Neural crest cell (in vitro differentiated cells): ENCODE measurements at places on chromosomes 16 and 17. TPM values are rescaled to one million over a fixed set of nuclear protein-coding genes. Genes with fewer than 3 reads are reported as not detected.

ACSM2A gene
- total RNA-seq, result not detected in 2 replicates

KREMEN2 gene
- 1.0 TPM in 2 replicates for total RNA-seq

SBK1 gene
- total RNA-seq, result 79.0 and 79.3 TPM in 2 replicates

SMPD3 gene
- 3.2 and 3.8 TPM in 2 replicates for total RNA-seq

TLCD2 gene
- total RNA-seq, result 1.1 TPM in 2 replicates

STX8 gene
- 56.6 and 59.9 TPM in 2 replicates for total RNA-seq

- H3K36me3 ChIP-seq, result no peaks in the 10 kb centered on the region
- H3K4me1 ChIP-seq, result peaks cover 27% of the 10 kb centered on the region
- H3K27me3 ChIP-seq, result peaks cover 5% of the 10 kb centered on the region
- no peak overlapping the region for H3K27ac ChIP-seq
- DNase-seq, result peak; percentile 29
These were observed 12.2 kb upstream of the TERF2 start for GRCh38 chr16:69397821-69398521.

- no peaks in the 10 kb centered on the region for H3K36me3 ChIP-seq
- peaks cover 8% of the 10 kb centered on the region for H3K27me3 ChIP-seq
- no peaks in the 10 kb centered on the region for H3K4me1 ChIP-seq
- no peak overlapping the region for H3K4me3 ChIP-seq
- no peak overlapping the region for H3K27ac ChIP-seq
These were observed 102.2 kb upstream of the LHX1 start for GRCh38 chr17:36835036-36835435.

DNA sequence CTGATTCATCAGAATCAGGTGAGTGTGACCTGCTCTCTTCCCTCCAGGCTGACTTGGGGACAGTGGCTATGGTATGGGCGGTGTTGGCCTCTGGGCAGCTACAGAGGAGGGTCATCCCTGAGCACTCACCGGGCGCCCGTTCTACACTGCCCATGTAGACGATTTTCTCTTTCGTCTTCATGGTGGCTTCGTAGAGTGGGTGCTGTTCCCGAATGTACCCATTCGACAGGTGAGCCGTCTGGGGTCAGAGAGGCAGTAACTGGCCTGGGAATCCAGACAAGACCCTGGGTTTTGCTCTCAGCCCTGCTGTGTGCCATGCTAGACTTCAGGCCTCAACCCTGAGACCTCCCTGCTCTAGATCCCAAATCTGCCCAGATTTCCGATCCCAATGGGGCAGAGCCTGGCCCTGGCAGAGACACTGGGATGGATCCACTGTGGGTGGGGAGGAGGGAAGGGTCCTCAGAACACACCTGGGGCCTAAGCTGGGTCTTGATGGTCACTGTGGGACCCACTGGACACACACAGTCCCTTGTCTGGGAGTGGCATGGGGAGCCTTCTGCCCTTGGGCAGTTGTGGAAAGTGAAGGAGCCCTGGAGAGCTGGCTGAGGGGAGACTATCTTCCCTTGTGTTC is 13.2 kb downstream of the USP6 start:
- H3K27me3 ChIP-seq, result peaks cover 3% of the 10 kb centered on the region
- H3K36me3 ChIP-seq, result no peaks in the 10 kb centered on the region
- no peaks in the 10 kb centered on the region for H3K4me1 ChIP-seq

GRCh38 chr17:17892731-17893130 is 55.9 kb upstream of the SREBF1 start:
- peaks cover 6% of the 10 kb centered on the region for H3K36me3 ChIP-seq
- H3K4me1 ChIP-seq, result peaks cover 28% of the 10 kb centered on the region
- no peak overlapping the region for H3K4me3 ChIP-seq
- DNase-seq, result no peak

DNA sequence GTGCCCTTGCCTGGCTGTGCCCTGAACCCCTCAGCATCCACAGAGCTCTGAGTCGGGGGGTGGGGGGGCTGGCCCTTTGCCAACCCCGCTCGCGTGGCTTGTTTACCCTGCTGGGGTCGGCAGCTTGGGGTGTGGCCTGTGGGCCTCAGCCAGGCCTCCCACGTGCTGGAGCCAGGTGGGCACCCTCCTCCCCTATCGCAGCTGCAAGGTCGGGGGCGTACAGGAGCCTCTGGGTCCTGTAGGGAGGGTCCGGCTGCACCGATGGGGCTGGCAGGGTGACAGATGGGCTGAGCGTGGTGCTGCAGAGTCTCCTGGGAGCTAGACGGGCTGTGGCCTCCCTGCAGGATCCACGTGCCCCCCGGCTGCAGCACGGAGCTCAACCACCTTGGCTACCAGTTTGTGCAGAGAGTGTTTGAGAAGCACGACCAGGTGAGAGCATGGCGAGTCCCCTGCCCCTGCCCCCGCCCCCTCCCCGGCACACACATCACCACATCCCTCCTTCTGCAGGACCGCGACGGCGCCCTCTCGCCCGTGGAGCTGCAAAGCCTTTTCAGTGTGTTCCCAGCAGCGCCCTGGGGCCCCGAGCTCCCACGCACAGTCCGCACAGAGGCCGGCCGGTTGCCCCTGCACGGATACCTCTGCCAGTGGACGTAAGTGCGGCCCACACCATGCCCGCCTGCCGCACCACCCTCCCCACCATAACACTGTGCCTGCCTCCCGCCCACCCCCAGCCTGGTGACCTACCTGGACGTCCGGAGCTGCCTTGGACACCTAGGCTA is 3.6 kb downstream of the RHOT2 start:
- H3K36me3 ChIP-seq, result no peaks in the 10 kb centered on the region
- DNase-seq, result no peak
- peaks cover 9% of the 10 kb centered on the region for H3K27me3 ChIP-seq
- no peak overlapping the region for H3K27ac ChIP-seq

DNA sequence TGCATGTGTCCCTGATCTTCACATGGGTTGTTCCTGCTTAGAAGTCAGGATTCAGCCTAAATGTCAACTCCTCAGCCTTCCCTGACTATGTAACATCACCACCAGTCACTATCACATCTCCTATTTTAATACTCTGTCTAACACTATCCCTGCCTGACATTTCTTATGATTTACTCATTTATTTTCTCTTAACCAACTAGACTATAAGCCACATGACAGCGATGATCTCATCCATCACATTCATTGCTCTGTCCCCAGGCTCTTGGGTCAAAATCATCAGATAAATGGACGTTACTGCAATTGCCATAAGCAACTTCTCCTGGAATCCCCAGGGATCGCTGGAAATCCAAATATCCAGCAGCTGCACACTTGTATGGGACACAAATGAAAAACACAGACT is 15.7 kb downstream of the CDRT4 start:
- no peaks in the 10 kb centered on the region for H3K27me3 ChIP-seq
- peaks cover 29% of the 10 kb centered on the region for H3K4me1 ChIP-seq
- H3K4me3 ChIP-seq, result no peak overlapping the region
- DNase-seq, result no peak
- no peak overlapping the region for H3K27ac ChIP-seq

- DNase-seq, result no peak
- peak overlapping the region; percentile 78 for H3K4me3 ChIP-seq
- no peak overlapping the region for H3K27ac ChIP-seq
- no peaks in the 10 kb centered on the region for H3K36me3 ChIP-seq
These were observed 1.9 kb downstream of the ACSF3 start for GRCh38 chr16:89095491-89095951.

DNA sequence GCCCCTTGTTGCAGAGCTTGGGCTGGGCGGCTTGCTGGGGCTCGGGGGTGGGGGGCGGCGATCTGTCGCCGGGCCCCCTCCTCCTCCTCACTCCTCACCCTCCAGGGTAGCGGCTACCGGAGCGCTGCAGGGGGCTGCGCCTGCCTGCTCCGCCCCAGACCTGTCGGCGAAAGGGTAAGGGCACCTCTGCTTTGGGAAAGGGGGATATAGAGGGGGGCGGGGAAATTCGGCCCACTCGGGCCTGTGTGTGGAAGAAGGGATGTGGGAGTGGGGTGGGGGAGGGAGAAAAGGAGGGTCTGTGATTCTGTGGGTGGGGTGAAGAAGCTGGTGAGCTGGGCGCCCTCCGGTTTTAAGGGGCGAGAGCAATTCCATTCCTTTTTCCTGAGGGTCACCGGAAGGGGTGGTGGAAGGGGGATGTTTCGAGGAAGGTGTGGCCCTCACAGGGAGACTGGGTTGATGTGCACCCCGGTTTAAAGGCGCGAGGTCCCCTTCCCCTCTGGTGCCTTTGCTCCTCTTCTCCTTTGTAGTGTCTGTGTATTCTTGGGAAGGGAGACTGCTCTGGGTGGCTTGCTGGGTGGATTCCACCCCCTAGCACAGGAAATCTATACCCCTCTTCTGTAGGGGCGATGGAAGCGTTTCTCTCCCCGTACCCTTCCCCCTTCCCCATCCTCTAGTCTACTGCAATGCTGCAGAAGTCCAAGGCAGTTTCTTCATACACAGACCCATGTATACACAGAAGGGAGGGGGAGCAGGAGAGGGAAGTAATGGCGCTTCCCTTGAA is 878 bp downstream of the TAOK1 start:
- H3K4me1 ChIP-seq, result peaks cover 39% of the 10 kb centered on the region
- peak; percentile 6 for DNase-seq
- no peaks in the 10 kb centered on the region for H3K27me3 ChIP-seq
- no peaks in the 10 kb centered on the region for H3K36me3 ChIP-seq
- peak overlapping the region; percentile 99 for H3K4me3 ChIP-seq

- DNase-seq, result peak; percentile 52
- peak overlapping the region; percentile 97 for H3K4me3 ChIP-seq
- H3K36me3 ChIP-seq, result peaks cover 3% of the 10 kb centered on the region
- peak overlapping the region; percentile 98 for H3K27ac ChIP-seq
- H3K4me1 ChIP-seq, result peaks cover 58% of the 10 kb centered on the region
- peaks cover 40% of the 10 kb centered on the region for H3K27me3 ChIP-seq
These were observed 1.1 kb downstream of the ZNF423 start for GRCh38 chr16:49854796-49855203.

DNA sequence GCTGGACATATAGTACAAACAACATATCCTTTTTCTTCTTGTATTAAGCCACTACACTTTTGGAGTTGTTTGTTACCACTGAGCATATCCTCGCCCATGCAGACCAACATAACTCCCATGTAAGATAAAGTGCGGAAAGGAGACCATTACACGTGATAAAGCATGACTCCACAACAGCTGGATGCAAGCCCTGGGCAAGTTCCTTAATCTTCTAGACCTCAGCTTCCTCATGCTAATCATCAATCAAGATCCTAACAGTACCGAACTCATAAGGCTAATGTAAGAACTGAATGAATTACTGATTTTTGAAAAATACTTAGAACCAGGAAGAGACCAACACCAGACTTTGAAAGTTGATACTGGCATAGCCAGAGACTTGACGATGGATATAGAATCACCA is 47.0 kb upstream of the GSG1L start:
- DNase-seq, result no peak
- H3K4me3 ChIP-seq, result no peak overlapping the region
- peaks cover 10% of the 10 kb centered on the region for H3K36me3 ChIP-seq
- H3K27ac ChIP-seq, result no peak overlapping the region

- peak overlapping the region; percentile 71 for H3K27ac ChIP-seq
- H3K4me3 ChIP-seq, result peak overlapping the region; percentile 95
- no peaks in the 10 kb centered on the region for H3K36me3 ChIP-seq
- no peaks in the 10 kb centered on the region for H3K27me3 ChIP-seq
These were observed 722 bp upstream of the SLC38A10 start for GRCh38 chr17:81295676-81296381.

GRCh38 chr17:39603304-39604016 is 4.3 kb downstream of the NEUROD2 start:
- no peak overlapping the region for H3K4me3 ChIP-seq
- peaks cover 98% of the 10 kb centered on the region for H3K27me3 ChIP-seq
- no peak overlapping the region for H3K27ac ChIP-seq
- no peaks in the 10 kb centered on the region for H3K36me3 ChIP-seq

DNA sequence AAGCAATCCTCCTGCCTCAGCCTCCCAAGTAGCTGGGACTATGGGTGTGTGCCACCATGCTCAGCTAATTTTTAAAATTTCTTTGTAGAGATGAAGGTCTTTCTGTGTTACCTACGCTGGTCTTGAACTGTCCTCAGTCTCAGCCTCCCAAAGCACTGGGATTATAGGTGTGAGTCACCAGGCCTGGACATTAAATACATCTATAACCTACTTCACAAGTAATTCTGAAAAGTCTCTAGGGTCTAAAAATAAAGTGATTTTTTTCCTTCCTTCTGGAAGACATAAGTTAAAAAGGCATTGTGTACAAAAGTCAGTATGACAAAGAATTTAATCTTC is 118.3 kb downstream of the PARN start:
- no peaks in the 10 kb centered on the region for H3K27me3 ChIP-seq
- no peak overlapping the region for H3K27ac ChIP-seq
- H3K36me3 ChIP-seq, result no peaks in the 10 kb centered on the region
- no peak for DNase-seq

- no peak for DNase-seq
- H3K4me1 ChIP-seq, result peaks cover 24% of the 10 kb centered on the region
These were observed 46.5 kb downstream of the IRX5 start for GRCh38 chr16:54977211-54977610.

DNA sequence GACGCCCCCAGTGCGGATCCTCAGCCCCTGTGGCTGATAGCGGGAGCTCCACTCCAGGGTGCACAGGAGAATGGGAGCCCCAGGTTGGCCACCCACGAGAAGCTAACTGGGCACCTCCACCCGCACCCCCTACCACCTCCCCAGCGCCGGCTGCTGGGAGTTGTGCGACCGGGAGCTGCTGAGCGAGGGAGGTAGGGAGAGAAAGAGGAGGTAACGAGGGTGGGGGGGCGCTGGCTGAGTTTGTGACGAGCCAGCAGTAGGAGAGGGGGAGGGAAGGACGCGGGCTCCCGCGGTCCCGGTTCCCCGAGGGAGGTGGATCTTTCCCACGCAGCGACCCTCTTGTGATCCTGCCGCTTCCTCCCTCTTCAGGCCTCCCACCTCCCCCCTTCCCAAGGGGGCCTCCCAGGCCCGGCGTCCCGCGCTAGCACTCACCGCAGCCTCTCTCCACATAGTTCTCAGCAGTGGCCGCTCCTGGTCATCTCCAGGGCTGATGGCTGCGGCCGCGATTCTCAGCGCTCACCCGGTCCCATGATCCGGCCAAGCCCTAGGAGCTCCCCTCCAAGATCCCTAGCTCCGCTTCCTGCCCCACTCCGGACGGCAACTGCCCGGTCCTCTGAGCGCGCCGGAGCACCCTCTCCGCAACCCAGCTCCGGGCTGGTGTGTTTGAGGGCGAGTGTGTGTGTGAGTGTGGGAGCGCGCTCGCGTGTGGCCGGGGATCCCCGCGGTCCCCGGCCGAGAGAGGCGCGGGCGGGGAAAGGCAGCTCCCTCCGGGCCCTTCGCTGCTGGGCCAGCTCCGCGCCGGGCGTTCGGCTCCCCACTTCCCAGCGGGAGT is at the start of gene GRIN2A:
TSS of gene GRIN2A (minus strand) at position 207 of the 832 bp plus-strand sequence. CDS start 2,017 bp downstream, outside the sequence.
- peaks cover 14% of the 10 kb centered on the region for H3K4me1 ChIP-seq
- peak; percentile 8 for DNase-seq
- H3K27me3 ChIP-seq, result peaks cover 90% of the 10 kb centered on the region
- no peak within 1 kb of the TSS for H3K27ac ChIP-seq
- peak within 1 kb of the TSS; percentile 82 for H3K4me3 ChIP-seq
- no peaks in the 10 kb centered on the region for H3K36me3 ChIP-seq

DNA sequence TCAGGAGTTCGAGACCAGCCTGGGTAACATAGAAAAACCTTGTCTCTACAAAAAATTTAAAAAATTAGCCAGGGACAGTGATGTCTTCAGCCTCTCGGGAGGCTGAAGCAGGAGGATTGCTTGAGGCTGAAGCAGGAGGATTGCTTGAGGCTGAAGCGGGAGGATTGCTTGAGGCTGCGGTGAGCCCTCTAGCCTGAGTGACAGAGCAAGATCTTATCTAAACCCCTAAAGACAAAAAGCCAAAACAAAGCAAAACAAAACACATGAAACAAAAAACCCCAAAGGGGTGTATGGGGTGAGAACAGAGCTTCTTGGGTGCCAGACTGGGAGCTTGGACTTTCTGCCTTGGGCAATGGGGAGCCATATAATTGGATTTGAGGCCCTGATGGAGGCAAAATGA is 2.6 kb downstream of the SPNS3 start:
- no peaks in the 10 kb centered on the region for H3K4me1 ChIP-seq
- DNase-seq, result no peak
- no peaks in the 10 kb centered on the region for H3K27me3 ChIP-seq
- H3K27ac ChIP-seq, result no peak overlapping the region
- H3K4me3 ChIP-seq, result no peak overlapping the region
